EH (cell line): ENCODE measurements at places on chromosomes 13 and 19.

GRCh38 chr13:58329746-58330145 lies 698.2 kb downstream of the PCDH17 start:
- no peak for DNase-seq

DNA sequence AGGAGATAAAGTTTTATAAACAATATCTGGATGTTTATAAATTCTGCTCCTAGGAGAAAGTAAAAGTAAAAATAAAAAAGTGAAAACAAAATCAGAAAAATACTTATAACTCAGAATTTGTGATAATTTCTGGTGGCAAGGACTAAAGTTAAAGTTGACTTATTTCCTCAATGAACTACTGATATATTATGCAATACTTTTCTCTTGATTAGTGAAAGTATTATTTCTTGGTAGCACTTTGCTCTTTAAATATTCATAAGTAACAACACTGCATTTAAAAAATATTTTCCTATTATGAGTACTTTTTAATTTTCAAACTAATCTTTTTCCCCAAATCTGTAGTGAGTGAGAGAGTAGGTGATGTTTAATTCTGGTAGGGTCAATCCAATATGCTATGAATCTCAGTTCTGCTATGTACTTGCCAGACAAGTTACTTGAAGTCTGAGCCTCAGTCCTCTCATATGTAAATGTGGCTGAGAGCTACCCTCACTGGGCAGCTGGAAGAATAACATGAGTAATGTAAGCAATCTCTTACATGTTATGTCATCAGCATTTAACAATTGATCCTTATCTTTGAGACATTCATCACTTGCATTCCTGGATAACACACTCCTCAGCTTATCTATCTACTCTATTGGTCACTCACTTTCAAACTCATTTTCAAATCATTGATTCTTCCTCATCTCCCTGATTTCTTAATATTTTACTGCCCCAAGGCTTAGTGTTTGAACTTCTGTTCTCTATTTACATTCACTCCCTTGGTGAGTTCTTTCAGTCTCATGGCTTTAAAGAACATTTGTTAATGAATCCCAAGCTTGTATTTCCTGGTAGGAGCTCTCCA lies 239.0 kb downstream of the RGCC start:
- peak; percentile 93 for DNase-seq

DNA sequence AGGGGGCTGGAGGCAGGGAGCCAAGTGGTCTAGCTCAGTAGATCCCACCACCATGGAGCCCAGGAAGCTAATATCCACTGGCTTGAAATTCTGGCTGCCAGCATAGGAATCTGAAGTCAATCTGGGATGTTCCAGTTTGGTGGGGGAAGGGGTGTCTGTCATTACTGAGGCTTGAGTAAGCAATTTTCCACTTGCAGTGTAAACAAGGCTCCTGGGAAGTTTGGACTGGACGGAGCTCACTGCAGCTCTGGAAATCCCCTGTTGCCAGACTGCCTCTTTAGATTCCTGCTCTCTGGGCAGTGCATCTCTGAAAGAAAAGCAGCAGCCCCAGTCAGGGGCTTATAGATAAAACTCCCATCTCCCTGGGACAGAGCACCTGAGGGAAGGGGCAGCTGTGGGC lies 349.2 kb upstream of the KLHL1 start:
- no peak for DNase-seq

GRCh38 chr19:3801412-3802096 lies 15.4 kb upstream of the MATK start:
- peak; percentile 33 for DNase-seq

DNA sequence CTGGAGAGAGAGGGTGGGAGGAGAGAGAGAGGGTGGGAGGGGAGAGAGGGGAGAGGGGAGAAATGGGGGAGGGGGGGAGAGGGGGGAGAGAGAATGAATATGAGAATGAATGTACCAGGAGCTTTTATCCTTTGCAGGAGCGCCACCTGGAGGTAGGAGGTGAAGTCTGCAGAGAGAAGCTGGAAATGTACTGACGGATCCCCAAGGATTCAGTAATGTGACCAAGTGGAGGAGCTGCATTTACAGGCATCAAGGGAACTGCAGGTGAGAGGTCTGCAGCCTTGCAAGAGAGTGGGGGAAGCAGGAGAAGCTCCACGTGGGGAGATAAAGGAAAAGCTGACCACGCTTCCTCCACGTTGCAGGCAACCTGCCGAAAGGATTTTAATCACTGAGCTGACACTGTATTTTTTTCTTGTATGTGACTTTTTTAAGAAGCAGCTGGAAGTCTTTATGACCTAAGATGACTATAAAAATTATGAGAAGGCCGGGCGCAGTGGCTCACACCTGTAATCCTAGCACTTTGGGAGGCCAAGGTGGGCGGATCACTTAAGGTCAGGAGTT lies 33.7 kb downstream of the VSTM1 start:
- peak; percentile 69 for DNase-seq

DNA sequence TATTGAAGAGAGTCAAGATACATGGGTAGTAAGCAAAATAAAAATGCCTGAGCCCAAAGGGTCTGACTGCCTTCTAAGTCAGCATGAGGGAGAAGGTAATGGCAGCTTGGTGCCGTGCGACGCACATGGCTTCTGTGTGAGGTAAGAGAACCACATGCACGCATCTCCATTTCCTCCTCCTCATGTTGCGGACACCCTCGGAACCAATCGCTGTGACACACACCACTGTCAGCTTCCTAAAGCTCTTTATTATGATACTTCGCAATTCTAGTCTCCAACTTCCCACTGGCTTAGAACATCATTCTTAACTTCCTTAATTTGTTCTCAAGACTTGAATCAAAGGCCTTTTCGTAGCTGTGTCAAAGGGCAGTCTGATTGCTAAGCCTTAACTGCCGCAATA lies 170.1 kb downstream of the OXGR1 start:
- no peak for DNase-seq

DNA sequence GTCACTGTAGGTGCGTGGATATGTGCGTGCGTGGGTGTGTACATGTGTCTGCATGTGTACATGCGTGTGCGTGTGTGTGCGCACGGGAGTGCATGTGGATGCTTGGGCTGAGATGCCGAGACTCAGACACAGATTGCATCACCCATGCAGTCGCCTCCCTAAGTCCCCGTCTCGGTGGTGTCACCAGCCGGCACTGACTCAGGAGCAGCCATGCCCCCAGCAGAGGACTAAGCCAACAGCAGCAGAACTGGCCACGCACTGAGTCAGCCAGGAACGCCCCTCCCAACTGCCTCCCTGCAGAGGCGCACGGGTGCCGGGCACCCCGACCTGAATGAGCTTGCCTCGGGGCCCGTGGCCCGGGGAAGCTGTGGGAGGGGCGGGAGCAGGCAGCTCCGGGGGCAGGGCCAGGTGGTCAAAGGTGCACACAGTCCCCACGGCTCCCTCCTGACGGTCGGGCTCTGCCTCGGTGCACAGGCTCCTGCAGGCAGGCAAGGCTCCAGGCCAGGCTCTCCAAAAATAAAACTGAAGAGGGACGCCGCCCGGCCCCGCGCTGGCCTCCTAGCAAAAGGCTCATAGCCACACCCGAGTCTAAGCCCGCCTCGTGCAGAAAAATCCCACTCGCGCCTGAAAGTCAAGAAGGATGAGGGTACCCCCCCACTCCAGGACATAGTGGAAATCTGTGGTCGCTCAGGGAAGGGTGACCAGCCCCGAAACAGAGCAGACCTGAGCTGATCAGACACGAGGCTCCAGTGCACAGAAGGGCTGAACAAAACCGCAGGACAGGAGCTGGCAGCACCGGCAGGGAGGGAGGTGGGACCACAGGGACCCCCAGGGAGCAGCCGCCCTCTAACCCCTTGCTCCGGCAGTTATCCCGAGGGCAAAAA lies 49.2 kb downstream of the GADD45B start:
- peak; percentile 90 for DNase-seq

- peak; percentile 23 for DNase-seq
Measured at GRCh38 chr13:50071379-50071778, 56.1 kb downstream of the KCNRG start.

DNA sequence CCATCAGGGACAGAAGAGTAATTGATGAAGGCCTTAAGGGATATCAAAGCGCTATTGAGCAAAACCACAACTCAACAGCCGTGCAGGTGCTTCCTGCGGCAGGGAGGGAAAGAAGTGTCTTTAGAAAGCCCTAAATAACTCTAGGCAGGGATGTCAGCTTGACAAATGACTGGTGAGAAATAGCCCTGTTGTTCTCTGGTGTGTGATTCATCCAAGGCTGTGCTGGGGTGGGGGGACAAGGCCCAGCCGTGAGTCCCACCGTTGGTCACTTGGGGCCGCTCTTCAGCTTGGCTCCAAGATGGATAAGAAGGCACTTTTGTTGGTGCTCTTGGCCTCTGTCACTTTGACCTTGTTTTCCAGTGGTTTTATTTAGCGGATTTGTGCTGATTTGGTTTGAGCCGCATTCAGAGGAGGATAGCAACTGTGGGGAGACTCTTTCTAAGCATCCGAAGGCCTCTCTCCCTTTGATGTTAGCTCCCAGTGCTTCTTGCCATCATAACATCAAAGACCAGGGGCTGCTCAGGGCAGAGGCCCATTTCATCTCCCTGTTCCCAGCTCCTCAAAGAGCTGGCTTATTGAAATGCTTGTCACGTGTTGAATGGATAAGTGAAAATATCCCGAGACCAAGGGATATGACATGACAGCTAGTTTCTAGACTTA lies 130.3 kb upstream of the SERP2 start:
- DNase-seq: peak; percentile 60

GRCh38 chr19:41136636-41137455 lies 22.6 kb downstream of the CYP2F1 start:
- no peak for DNase-seq

- no peak for DNase-seq
Measured at GRCh38 chr13:27820524-27821482, 28.5 kb downstream of the GSX1 start.
